Mucosa of gallbladder (tissue), 1 donor: ENCODE measurements at places on chromosomes 6 and 20. TPM values are rescaled to one million over a fixed set of nuclear protein-coding genes. Genes with fewer than 3 reads are reported as not detected.

The SOBP gene
- total RNA-seq: 11.0 TPM

The C6orf52 gene
- total RNA-seq: 0.69 TPM

The C2 gene
- total RNA-seq: 14.8 TPM

The GLP1R gene
- total RNA-seq: 0.06 TPM

The TP53TG5 gene
- not detected for total RNA-seq

The PRICKLE4 gene
- total RNA-seq: 13.1 TPM

The PTK6 gene
- 11.0 TPM for total RNA-seq

The RAD21L1 gene
- total RNA-seq: not detected

The PGC gene
- 6.7 TPM for total RNA-seq

The MAN1A1 gene
- total RNA-seq: 87.1 TPM

The TOX2 gene
- 4.5 TPM for total RNA-seq

The MYT1 gene
- 0.17 TPM for total RNA-seq

The SIRPG gene
- 1.2 TPM for total RNA-seq

The KDM1B gene
- total RNA-seq: 22.6 TPM

The KCNK17 gene
- 2.2 TPM for total RNA-seq

The CDH4 gene
- total RNA-seq: 3.5 TPM

The SPAG4 gene
- total RNA-seq: 7.2 TPM

DNA sequence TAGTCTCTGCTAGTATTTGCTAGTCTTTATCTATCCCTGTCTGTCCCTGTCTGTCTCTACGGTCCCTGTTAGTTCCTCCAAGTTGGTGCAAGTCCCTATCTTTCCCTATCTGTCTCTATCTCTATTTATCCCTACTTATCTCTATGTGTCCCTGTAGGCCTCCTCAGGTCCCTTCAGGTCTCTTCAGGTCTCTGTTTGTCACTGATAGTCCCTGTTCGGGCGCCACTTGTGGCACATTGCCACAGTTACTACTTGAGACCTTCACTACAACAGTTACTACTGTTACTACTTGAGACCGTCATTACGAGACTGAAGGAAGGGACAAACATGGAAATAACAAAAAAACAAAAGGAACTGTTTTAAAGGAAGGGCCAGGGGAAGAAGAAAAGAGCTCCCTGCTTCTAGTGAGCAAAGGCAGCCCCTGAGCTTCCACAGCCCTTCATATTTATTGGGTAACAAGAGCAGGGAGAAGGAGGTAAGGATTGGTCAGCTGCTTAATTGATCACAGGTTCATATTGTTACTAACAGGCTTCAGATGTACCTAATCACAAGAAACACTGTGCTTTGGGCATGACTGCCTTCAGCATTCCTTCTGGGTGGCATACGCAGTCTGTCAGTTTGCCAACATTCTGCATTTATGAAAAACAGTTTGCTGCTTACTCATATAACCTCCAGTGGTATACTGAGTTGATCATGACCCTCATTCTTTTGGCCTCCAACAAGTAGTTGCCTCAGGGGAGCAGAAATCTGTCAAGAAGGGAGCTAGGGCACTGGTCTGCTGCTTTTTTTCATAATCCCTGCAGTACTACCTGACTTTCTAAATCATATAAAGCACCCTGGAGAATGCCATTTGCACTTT is 8.4 kb downstream of the EPB41L2 start:
- no peak for DNase-seq

- DNase-seq: no peak
These were observed 589.2 kb downstream of the PHF3 start for GRCh38 chr6:64224819-64225218.

DNA sequence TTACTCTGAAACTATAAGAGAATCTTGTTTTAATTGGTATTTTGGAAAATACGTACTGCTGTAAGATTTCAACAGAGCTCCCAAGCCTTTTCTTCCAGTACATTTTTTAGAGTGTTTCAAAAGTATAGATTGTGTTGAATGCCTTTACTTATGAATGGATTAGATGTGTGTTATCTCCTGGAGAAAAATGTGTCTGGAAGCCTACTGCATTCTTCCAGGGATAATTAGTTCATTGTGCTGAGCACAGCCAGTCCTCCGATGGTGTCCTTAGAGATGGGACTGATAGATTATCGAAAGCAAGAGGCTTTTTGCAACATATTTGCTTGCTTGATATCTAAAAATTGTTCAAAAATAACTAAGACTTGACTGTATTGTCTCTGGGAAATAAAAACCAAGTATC is 114.2 kb downstream of the PLEKHG1 start:
- DNase-seq: no peak

GRCh38 chr6:16483315-16483875 is 245.0 kb downstream of the GMPR start:
- DNase-seq: no peak

- DNase-seq: no peak
These were observed 88.2 kb upstream of the BHLHE23 start for GRCh38 chr20:63094767-63095499.

GRCh38 chr6:4004249-4004648 is 74.7 kb downstream of the FAM217A start:
- DNase-seq: no peak

DNA sequence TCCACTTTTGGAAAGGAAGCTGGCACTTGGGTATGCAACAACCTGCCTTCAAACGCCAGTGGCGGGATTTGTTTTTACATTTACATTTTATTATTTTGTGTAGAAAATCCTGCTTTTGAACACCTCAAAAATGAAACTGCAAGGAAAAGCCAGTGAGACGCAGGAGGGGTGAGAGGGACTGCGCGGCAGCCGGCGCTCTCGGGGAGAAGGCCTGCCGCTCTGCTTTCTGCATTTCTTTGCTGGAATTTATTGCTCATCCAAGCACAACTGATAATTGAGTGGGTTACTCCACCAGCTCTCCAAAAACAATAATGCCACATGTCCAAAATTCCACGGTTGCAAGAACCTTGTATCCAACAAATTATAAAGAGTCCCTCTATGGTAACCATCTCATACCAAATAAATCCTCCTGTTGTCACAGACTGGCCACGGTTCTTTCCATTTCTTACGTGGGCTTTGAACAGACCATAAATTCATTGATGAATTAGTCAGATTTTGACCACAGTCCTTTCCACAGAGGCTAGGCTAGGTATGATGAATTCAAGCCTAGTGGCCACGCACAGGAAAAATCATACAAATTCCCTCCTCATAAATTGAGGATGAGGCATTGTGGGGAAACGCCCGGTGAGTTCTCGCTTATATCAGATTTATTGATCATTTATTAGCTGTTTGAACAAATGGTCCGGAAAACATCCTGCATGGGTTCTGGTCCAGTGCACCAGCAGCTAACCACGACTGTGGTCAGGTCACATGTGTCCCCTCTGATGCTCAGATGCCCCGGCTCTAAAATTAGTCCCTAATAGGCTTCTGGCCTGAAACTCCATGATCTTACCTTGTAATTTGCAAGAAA is 31.6 kb upstream of the FOXC1 start:
- DNase-seq: no peak

- no peak for DNase-seq
These were observed 37.4 kb downstream of the TOMM6 start for GRCh38 chr6:41824571-41825569.

- peak; percentile 48 for DNase-seq
These were observed 10.9 kb downstream of the MOCS1 start for GRCh38 chr6:39923394-39923793.

- no peak for DNase-seq
These were observed 10.2 kb downstream of the SLC22A1 start for GRCh38 chr6:160131636-160132296.

- DNase-seq: no peak
These were observed 2.0 kb downstream of the FGD2 start for GRCh38 chr6:37007340-37008043.

DNA sequence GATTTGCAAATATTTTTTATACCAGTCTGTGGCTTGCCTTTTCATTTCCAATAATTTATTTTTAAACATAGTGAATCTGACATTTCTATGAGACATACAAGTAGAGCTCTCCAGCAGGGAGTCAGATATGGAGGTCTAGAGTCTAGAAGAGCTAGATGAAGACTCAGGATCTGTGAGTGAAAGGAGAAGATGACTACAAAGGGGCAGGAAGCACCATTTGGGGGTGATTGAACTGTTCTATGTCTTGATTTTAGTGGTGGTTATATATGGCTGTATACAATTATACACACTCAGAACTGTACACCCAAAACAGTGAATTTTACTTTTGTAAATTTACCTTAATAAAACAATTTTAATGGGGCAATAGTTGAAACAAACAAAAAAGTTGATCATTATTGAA is 127.9 kb upstream of the BACH2 start:
- DNase-seq: no peak

GRCh38 chr20:23022849-23023248 is 12.3 kb upstream of the SSTR4 start:
- no peak for DNase-seq

- no peak for DNase-seq
These were observed 10.5 kb upstream of the TGM2 start for GRCh38 chr20:38175304-38176180.

DNA sequence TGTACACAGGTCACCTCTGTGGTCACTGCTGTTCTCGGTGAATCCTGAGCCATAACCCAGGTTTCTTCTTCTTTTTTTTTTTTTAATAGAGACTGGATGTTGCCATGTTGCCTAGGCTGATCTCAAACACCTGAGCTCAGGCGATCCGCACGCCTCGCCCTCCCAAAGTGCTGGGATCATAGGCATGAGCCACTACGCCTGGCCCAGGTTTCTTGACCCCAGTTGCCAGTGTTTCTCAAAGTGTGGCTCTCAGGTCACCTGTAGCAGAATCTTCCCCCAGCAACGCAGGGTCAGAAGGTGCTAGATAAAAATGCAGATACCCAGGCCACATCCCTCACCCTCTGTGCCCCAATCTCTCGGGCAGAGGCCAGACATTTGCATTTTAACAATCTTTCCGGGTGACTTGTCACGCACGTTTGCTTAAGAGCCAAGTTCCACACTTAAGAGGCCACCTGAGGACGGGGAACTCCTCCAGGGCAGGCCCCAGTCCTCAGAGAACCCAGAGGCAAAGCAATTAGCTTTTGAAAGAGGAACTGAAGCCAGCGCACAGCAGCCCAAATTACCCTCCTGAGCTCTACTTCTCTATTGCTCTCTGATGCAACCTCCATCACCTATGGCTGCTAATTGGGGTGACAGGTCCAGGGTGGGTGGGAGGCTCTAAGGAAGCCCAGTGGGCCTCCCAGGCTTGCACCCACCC is 81.8 kb downstream of the NFATC2 start:
- no peak for DNase-seq

DNA sequence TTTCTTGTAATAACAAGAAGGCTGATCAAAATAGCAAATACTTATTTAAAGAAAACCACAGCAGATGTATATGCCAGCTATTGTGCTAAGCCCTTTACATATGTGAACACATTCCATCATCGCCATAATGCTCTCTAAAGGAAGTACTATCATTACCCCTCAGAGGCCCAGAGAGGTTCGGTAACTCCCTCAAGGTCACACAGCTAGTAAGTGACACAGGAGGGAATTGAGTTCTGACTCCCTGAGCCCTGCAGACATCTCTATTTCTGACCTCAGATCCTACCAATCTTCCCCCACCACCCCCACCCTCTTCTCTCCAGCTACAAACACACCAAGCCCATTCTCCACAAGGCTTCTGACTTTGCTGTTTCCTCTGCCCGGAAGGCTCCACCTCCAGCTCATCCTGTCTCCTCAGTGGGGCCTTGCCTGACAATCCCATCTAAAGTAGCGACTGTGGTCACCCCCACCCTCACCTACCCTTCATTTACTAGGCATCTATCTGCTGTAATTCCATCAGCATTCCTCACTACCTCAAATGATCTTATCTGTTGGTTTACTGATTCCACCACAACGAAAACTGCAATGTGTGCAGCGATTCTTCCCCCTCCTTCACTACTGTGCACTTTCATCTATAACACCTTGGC is 234.5 kb downstream of the LRFN2 start:
- DNase-seq: no peak

DNA sequence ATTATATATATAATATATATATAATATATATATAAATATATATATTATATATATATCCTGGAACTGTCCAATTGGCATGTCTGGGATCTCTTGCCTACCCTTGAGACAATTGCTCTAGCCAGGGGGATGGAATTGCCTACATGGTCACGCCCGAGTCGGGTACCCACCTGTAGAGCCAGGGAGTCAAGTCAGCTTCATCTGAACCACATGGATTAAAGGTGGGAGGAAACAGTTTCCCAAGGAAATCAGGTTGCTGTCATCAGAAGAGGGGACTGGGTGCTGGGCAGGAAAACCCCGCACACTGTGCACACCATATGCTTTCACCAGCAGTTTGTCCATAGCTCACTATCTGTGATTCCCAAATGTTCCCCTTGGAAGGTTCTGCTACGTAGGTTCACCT is 252.5 kb upstream of the NOX3 start:
- no peak for DNase-seq

- DNase-seq: no peak
These were observed 135.3 kb downstream of the HFE start for GRCh38 chr6:26222571-26222970.

GRCh38 chr6:95576998-95577303 is 384 bp upstream of the MANEA start:
- DNase-seq: no peak

GRCh38 chr6:137951064-137951597 is 84.1 kb downstream of the TNFAIP3 start:
- DNase-seq: no peak

DNA sequence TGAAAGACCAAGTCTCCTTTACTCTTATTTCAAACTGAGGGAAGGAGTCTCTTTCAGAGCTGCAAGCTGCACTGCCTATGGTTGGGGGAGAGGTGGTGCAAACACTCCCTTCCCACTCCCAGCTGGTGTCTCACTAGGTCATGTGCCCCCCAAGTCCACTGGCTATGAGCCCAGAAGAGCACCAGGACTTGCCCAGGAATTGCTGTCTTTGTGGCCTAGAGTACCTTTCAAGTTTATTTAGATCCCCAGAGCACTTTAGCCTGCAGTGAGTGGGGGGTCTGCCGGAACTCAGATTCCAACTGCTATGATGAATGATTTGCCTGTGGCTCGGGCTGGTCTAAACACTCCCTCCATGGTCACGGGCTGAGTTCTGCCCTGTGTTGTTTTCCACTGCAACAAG is 192.6 kb upstream of the CITED2 start:
- DNase-seq: no peak

GRCh38 chr6:107707346-107708275 is 116.5 kb downstream of the SCML4 start:
- no peak for DNase-seq

DNA sequence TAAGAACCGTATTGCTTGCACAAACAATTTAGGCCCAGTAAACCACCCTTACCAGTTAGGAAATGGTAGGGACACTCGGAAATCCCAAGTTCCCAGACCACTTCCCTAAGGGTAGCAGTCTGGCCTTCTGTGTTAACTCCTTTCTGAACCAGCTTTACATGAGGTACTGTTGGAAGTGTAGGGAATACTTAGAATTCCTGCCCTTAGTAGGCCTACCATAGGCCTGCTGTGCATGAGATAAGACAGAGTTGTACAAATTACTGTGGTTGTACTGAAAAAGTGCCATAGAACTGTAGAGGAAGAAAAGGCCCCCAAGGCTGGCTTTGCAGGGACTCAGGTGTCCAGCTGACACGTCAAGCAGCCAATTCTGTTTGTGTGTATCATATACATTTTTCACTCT is 11.1 kb downstream of the RPRD1B start:
- no peak for DNase-seq

- no peak for DNase-seq
These were observed 380.3 kb upstream of the JARID2 start for GRCh38 chr6:14865531-14866100.
